ENCODE measurements at places on chromosomes 1 and 21. TPM values are rescaled to one million over a fixed set of nuclear protein-coding genes. Genes with fewer than 3 reads are reported as not detected.

Gene PODN
- 3.0 TPM for total RNA-seq

Gene SPRR1B
- total RNA-seq: not detected

Gene RNPEP
- 36.3 TPM for total RNA-seq

Gene FAM72C
- total RNA-seq: not detected

Gene LRRC8B
- 2.8 TPM for total RNA-seq

Gene RGS18
- total RNA-seq: 0.65 TPM

Measured in left lobe of liver (tissue), 2 donors.